ENCODE measurements at places on chromosomes 7 and 10.

DNA sequence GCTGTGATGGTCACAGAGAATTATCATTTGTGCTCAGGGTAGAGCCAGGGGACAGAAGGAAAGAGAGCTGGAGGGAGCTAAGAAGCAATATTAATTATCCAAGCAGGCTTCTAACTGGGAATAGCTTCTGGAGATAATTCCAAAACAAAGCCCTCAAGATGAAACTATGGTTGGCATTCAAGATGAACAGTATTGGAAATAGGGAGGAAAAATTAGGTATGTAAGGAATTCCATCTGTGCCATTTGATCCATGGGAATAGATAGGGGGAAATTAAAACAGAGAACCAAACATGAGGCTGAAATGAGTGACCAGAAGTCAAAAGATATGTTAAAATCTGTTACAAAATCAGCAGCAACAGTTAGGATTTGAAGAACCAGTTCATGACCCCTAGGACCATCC lies 75.3 kb downstream of the NDUFB2 start:
- DNase-seq = no peak

- no peak for DNase-seq
Measured at GRCh38 chr10:24208661-24209431, at the start of gene KIAA1217. Gene KIAA1217 (plus strand): TSS chr10:24209138. CDS start chr10:24209194, 56 bp downstream.

DNA sequence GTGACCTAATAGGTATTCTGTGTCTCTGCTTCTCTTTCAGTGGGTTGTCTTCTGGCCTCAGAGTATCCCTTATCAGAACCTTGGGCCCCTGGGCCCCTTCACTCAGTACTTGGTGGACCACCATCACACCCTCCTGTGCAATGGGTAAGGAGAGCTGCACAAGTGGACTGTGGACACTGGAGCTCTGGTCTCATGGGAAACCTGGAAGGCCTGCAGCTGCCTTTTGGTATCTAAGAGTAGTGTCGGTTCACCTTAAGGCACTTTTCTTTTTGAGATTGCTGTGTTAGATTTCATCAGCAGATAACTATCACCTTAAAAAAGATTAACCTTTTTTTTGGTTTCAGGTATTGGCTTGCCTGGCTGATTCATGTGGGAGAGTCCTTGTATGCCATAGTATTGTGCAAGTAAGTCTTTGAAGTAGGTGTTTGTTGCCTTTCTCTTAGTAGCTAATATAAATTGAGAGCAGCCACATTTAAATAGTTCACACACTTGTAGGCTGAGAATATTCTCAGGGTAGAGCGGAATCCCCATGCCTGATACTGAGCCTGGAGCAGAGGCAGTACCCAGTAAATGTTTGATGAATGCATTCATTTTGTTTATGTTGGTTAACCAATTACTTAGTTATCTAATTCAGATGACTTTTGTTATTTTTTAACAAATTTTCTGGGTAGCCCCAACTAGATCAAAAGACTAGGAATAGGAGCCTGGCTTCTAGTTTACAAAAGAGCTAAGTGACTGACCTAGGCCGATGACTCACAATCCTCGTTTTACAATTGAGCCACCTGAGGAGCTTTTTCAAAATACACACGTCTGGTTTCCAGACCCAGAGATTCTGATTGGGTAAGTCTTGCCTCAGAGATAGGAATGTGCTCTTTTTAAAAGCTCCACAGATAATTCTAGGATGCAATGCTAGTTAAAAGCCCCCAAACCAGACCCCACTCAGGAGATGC lies 3.6 kb downstream of the TMEM254 start:
- DNase-seq = no peak

- DNase-seq = no peak
Measured at GRCh38 chr10:123781956-123782500, 109.6 kb downstream of the CPXM2 start.

Measured in CD4-positive, alpha-beta T cell (primary cell).